SW 1271 (cell line): ENCODE measurements at places on chromosomes 7 and 10.

GRCh38 chr7:90242369-90243168, 2.4 kb upstream of the CFAP69 start:
- DNase-seq = no peak

GRCh38 chr10:109647627-109648026, 275.7 kb downstream of the XPNPEP1 start:
- no peak for DNase-seq

DNA sequence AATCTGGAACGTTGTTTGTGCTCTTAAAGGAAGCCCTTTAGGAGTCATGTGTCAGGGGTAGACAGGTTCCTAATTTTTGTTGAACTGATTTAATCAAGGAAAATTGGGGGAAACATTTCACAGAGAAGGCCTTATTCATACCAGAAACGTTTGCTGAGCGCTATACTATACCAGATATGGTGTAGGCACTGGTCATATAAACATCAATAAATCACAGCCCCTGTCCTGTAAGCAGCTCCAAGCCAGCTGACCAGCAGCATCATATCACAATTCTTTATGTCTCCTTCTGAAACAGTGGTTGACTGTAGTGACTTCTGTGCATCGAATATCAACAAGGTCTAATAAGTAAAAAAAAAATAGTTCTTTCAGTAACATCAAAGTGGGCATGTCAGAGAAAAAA, 1.1 kb downstream of the TMEM178B start:
- DNase-seq = no peak

DNA sequence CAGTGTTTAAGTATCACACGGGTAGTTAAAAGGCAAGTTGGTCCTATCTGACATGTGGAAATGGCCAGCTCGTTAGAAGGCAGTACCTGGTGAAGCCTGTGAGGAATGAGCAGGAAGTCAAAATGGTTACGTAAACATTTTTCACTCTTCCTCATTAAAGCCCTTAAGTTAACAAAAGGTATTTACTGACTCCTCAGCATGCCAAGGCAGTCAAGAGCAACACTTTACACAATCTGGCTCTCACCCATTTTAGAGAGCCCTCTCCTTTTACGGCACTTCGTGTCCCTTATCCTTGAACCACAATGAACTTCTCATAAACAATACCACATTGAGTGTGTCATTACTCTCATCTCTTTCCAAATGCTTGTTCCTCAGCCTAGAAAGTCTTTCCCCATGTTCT, 11.0 kb upstream of the RSBN1L start:
- DNase-seq = no peak

DNA sequence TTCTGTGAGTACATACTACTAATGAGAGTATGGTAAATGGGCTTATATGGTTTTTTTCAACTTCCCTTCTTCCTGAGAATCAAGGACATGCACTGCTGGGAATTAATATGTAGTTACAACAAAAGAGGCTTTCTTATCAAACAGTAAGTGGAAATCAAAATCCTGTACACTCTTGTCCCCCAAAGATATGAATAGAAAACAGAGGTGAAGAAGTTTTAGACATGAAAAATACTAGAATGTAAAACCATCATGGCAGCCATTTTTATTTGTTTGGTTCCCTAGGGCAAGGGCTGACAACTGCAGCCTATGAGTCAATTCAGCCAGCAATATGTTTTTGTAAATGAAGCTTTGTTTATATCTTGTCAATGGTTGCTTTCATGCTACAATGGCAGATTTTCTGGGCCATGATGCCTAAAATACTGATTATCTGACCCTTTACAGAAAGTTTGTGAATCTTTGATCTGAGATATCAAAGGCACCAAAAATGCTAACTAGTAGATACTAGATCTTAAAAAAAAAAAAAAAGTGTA, 422.4 kb downstream of the PARD3 start:
- no peak for DNase-seq

GRCh38 chr7:5217851-5218331, 27.9 kb downstream of the WIPI2 start:
- DNase-seq = no peak

DNA sequence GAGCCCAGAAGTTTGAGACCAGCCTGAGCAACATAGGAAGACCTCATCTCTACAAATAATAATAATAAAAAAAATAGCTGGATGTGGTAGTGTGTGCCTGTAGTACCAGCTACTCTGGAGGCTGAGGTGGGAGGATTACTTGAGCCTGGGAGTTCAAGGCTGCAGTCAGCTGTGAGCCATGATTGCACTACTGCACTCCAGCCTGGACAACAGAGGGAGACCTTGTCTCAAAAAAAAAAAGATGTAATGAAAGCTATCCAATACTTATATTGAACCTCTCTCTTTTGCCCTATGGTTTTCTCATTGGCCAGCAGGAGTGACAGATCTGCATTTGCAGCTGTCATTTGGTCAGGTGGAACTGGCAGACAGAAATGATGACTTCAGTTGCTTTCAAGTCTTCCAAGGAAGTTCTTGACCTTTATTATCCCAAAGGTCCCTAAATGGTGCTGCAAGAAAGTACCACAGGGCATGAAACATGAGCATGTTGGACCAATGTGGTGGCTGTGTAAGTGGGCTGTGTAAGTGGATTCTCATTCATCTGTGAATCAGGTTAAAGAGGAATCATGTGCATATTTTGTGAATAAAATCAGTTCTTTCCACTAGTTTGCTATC, 99.4 kb downstream of the CALD1 start:
- DNase-seq = no peak

DNA sequence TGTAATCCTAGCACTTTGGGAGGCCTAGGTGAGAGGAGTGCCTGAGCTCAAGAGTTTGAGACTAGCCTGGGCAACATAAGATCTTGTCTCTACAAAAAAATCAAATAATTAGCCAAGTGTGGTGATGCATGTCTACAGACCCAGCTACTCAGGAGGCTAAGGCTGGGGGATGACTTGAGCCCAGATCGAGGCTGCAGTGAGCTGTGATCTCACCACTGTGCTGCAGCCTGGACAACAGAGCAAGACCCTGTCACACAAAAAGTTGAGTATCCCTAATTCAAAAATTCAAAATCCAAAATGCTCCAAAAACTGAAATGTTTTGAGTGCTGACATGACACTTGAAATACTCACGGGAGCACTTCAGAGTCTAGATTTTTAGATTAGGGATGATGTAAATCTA, 19.1 kb downstream of the KBTBD2 start:
- DNase-seq = no peak

- DNase-seq = no peak
Measured at GRCh38 chr7:11527707-11528106, 304.3 kb downstream of the THSD7A start.

GRCh38 chr7:157357129-157358040, 20.6 kb downstream of the DNAJB6 start:
- no peak for DNase-seq

GRCh38 chr10:77641344-77641743, 3.7 kb upstream of the KCNMA1 start:
- DNase-seq = no peak

DNA sequence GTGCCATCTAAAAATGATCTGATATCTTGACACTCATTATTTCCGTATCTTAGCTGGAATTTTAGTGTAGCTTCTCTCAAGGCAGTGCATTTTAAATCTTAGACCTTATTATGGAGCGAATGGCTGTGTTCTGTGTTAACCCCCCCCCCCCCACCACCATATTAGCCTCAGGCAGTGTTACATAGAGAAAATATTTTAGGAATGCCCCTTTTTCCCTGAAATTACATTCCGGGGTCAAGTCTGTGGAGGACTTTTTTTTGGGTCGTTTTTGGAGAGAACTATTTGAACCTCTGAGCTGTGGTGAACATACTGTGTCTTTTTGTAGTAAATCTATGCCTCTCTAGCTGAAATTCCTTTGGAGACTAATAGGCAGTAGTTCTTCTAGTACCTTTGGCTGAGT, 3.1 kb downstream of the CCDC126 start:
- no peak for DNase-seq

GRCh38 chr10:90998733-90999511, 78.0 kb upstream of the ANKRD1 start:
- no peak for DNase-seq

DNA sequence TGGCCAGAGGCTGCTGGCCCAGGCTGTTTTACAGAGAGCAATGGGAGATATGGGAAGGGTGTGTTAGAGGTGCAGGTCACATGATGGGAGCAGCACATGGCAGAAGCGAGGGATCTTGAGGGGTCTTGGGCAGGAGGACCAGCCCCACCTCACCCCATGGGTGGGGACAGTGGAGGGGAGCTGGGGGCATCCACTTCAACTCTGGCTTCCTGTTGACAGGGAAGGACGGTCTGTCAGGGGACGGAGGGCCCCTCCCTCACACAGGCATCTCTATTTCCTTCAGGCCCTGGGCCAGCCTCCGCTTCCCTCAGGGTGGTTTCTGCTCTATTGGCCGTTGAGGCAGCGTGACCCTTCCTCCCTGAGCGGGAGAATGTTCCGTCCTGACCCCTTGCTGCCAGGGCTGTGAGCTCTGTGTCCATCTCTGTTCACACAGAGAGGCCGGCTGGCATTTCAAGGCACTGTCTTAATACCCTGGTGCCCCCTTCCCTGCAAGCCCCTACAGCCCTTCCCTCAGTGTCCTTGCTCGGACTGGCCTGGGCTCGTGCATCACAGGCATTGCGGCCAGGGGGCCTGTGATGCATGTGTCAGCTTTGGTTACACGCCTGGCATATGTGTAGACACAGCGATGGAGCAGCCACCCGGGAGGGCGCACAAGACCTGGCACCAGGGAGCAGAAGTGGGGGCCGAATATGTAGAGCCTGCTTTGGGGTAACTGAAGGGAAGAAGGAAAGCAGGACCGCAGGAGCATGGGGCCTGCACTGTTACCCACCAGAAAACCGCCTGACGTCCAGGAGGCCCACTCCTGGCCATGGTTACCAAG, 31.8 kb downstream of the RAMP3 start:
- DNase-seq = no peak

DNA sequence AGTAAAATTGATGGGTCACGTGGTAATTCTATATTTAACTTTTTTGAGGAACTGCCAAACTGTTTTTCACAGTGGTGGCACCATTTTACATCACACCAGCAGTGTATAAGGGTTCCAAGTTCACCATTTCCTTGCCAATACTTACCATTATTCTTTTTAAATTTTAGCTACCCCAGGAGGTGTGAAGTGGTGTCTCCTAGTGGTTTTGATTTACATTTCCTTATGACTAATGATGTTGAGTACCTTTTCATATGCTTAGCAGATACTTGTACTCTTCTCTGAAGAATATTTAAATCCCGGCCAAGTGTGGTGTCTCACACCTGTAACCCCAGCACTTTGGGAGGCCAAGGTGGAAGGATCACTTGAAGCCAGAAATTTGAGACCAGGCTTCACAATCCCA, 28.5 kb downstream of the FHIP2A start:
- DNase-seq = no peak

DNA sequence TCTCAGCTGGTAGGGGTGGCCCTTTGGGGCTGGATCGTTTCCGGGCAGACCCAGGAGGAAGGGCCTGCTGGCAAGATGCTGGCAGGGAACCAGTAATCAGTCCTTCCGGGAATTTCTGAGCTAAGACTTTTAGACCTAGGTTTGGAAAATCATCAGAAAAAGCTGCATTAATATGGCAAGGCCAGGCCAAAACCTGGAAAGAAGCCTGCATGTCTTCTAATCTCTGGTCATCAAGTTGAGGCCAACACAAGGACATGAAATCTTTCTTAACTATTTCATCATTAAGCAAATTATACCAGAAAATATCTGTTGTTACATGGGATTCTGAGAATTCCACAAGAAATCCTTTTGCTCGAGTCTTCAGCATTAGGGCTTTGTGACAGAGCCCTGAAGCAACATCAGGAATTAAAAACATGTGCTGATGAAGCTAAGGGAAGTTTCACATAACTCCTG, 19.9 kb downstream of the CPA1 start:
- no peak for DNase-seq

DNA sequence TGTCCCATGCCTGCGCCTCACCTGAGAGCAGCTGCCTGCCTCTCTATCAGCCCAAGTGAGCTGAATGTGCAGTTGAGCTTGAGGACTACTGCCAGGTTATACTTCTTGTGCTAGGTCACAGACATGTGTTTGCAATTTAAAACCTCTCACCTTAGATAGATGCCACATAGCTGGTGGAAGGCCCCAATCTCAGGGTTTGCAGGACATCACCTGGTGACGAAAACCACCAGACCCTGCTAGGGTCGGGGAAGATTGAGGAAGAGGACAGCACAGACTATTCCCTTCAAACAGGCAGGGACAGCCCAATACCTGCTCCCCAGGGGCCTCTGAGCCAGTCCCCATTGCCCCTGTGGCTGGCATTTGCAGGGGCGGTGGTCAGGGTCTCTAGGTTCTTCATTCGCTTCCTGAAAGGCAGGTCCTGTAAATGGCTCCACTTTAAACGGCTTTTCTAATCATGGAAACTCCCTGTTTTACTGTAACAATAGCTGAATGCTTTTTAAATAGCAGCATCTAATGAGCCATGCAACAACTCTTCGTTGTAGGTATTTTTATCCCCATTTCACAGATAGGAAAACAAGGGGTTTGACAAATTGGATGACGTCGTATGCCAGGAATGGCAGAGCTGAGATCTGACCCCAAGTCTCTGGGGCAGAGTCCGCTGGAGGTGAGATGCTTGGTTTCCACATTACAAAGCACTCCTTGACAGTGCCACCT, 80.1 kb downstream of the EMX2 start:
- DNase-seq = no peak
